ENCODE measurements at places on chromosomes 2 and 18. TPM values are rescaled to one million over a fixed set of nuclear protein-coding genes. Genes with fewer than 3 reads are reported as not detected.

Gene ABCB11
- not detected for total RNA-seq

Gene DPP10
- total RNA-seq, result not detected

Gene NYAP2
- total RNA-seq, result 0.32 TPM

Gene RAB6C
- total RNA-seq, result not detected

Gene HMSD
- 2.0 TPM for total RNA-seq

Gene CCDC141
- 0.28 TPM for total RNA-seq

Gene SPAG16
- total RNA-seq, result 19.8 TPM

Gene IAH1
- total RNA-seq, result 32.2 TPM

Gene NOL4
- total RNA-seq, result not detected

Gene MROH2A
- total RNA-seq, result 0.52 TPM

Gene CTAGE1
- total RNA-seq, result not detected

Gene DYSF
- total RNA-seq, result 3.4 TPM

Gene ASB3
- 9.2 TPM for total RNA-seq

Gene UGT1A8
- total RNA-seq, result 0.16 TPM

Gene DLX1
- not detected for total RNA-seq

Gene FEV
- total RNA-seq, result not detected

Gene IL36A
- 167 TPM for total RNA-seq

Gene CNGA3
- not detected for total RNA-seq

Gene TNFRSF11A
- 5.7 TPM for total RNA-seq

Gene CABYR
- total RNA-seq, result 1.4 TPM

All from esophagus mucosa (tissue), 1 donor.